Stimulated activated CD4-positive, alpha-beta T cell treated with anti-CD3 and anti-CD28 coated beads, TNF-alpha, amount 100 ng/mL, for 1 hour (primary cell): ENCODE measurements at places on chromosomes 2 and 18.

DNA sequence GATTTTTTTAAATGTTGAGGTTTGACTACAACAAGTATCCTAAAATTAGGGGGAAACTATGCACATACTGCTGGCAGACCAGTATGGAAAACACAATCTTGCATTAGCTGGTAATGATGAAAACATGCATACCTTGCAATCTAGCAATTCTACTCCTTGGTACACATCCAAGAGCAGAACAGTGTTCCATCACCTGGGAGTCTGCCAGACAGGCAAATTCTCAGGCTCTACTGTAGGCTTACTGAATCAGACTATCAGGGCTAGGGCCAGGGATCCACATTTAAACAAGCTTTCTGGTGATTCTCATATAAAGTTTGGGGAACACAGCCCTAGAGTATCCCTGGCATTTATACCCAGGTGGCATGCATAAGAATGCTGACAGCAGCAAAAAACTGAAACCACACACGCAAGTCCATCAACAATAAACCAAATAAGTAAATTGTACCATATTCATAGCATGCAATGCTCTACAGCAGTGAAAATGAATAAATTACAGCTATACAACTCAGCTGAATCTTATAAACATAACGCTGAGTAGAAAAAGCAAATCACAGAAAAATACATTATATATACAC lies 13.6 kb downstream of the CDH2 start:
- DNase-seq = no peak

DNA sequence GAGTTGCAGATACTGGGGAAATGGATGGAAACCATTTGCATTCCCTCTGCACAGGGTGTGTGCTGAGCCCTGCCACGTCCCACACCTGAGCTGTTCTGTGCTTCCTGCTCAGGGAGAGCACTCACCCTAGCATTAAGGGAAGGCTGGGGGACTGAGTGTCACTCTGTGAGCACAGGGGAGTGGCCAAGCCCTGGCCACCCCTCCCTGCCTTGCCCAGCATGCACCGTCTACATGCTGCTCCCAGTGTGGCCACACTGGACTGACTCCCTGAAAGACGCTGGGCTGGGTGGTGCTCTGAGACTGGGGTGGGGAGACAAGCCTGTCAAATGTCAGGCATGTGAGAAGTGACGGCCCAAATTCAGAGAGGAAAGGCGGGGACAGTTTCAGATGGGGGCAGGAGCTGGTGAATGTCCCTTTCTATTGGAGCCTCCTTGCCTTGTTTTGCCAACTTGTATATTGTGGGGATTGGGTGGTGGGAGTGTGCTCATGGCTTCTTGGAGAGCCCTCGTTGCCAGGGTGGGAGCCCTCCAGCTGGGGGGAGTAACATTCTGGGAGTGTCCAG lies 298.4 kb upstream of the HS6ST1 start:
- DNase-seq = no peak

- DNase-seq = no peak
Observed at GRCh38 chr18:38174173-38174572, 608.6 kb upstream of the CELF4 start.

DNA sequence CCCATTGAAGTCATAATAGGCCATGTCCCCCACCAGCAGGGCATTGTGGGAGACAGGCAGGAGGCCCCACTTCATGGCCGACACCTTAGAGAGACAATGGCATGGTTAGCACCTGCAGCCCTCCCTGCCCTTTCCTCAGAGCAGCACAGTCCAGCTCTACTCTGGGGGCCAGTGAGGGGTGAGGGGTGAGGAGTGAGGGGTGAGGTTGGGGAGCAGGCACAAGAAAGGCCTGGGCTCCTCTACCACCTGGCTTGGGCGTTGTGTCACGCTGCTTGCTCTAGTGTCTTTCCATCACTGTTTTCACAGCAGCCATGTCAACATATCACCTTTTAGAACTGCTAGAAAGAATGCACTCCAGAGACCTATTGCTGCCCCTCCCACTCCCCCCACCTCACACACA lies 77.2 kb downstream of the ADD2 start:
- no peak for DNase-seq

- peak; percentile 19 for DNase-seq
Observed at GRCh38 chr2:55049043-55049820, 1.0 kb downstream of the RTN4 start.
